H1 (cell line): ENCODE measurements at places on chromosomes 3 and 15. TPM values are rescaled to one million over a fixed set of nuclear protein-coding genes. Genes with fewer than 3 reads are reported as not detected.
A peak's percentile ranks its signal among the peaks of the same experiment; 100 is the strongest.

The GMPS gene
- total RNA-seq, result 161 and 175 TPM in 2 replicates

The KLHL40 gene
- total RNA-seq, result not detected in 2 replicates

The TP63 gene
- total RNA-seq, result 0.06 TPM in 1 of 2 replicates, not detected in the other

The SI gene
- not detected in 2 replicates for total RNA-seq

- no peaks in the 10 kb centered on the region for H3K4me1 ChIP-seq
- DNase-seq, result no peak
- no peaks in the 10 kb centered on the region for H3K36me3 ChIP-seq
- H3K4me3 ChIP-seq, result no peak overlapping the region
- H3K27me3 ChIP-seq, result no peaks in the 10 kb centered on the region
- H3K27ac ChIP-seq, result no peak overlapping the region
These were observed 44.4 kb upstream of the GALNT15 start for GRCh38 chr3:16130066-16130465.

- no peaks in the 10 kb centered on the region for H3K27me3 ChIP-seq
- H3K4me1 ChIP-seq, result no peaks in the 10 kb centered on the region
- DNase-seq, result no peak
- H3K4me3 ChIP-seq, result no peak overlapping the region
- peaks cover 11% of the 10 kb centered on the region; the same call in 1 of the 2 replicates for H3K36me3 ChIP-seq
These were observed 283.8 kb downstream of the BBX start for GRCh38 chr3:107806536-107806935.

- no peaks in the 10 kb centered on the region for H3K27me3 ChIP-seq
- no peaks in the 10 kb centered on the region for H3K36me3 ChIP-seq
These were observed 11.3 kb upstream of the C3orf52 start for GRCh38 chr3:112074616-112075497.

GRCh38 chr15:57892181-57892580 is 173.3 kb downstream of the ALDH1A2 start:
- no peak overlapping the region for H3K27ac ChIP-seq
- H3K4me1 ChIP-seq, result no peaks in the 10 kb centered on the region
- H3K4me3 ChIP-seq, result no peak overlapping the region

DNA sequence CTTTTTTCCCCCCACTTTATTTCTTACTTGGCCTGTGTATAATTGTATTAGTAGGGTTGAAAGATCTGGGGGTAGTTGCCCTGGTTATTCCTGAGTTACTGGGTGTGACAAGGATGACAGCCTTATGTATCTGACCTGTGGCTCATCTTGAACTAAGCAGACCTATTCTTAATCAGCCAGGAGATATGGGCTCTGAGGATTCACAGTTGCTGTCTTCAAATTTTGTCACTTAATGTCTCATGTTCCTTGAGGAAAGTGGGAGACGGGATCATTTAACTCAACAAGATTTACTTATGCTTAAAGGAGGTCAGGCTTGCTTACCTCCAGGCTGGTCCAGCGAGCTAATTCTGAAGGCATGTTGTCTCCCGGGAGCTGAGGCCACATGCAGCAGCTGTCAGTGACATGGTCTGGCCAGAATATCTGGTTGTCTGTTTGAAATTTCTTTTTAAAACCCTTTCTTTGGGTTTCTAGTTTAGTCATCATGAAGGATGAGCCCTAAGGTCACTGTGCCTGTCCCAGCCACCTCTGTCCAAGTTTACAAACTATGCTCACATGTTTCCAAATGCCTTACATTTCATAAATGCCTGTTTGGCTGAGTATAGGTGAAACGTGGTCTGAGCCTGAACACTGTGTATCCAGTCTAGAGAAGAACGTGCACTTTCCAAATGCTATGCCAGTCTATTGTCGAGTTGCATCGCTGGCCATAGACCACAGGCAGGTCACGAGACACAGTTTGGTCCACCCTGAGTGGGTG is 26.8 kb downstream of the LRTM1 start:
- DNase-seq, result no peak
- no peak overlapping the region for H3K4me3 ChIP-seq
- H3K27ac ChIP-seq, result no peak overlapping the region

- no peak overlapping the region for H3K4me3 ChIP-seq
- no peaks in the 10 kb centered on the region for H3K36me3 ChIP-seq
- no peaks in the 10 kb centered on the region for H3K27me3 ChIP-seq
- H3K4me1 ChIP-seq, result no peaks in the 10 kb centered on the region
These were observed 91.1 kb upstream of the TNIK start for GRCh38 chr3:171551296-171551695.

DNA sequence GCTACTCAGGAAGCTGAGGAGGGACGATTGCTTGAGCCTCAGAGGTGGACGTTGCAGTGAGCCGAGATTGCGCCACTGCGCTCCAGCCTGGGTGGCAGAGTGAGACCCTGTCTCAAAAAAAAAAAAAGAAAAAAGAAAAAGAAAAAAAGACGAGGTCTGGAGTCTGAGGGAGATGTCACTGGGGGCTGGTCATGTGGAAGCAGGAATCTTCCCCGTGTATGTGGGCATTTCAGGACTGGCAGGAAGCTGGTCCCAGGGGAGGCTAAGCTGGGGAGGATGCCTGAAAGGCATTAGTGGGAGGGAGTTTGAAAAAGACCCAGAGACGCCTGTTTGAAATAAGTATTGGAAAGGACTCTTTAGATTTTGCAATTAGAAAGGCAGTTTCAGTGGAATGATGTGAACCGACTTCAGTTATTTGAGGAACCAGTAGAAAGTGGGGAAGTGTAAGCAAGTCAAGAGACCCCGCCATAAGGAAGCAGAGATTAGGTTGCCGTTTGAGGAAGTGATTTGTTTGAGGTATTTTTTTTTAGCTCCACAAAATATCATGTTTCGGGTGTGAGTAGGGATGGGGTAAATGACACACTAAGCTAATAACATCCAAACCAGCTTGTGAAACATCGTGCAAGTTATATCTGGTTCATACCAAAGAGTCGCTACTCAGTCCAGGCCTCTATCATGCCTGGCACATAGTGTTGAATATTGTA is 55.5 kb downstream of the ST6GAL1 start:
- H3K4me1 ChIP-seq, result no peaks in the 10 kb centered on the region
- DNase-seq, result no peak
- H3K27ac ChIP-seq, result no peak overlapping the region

DNA sequence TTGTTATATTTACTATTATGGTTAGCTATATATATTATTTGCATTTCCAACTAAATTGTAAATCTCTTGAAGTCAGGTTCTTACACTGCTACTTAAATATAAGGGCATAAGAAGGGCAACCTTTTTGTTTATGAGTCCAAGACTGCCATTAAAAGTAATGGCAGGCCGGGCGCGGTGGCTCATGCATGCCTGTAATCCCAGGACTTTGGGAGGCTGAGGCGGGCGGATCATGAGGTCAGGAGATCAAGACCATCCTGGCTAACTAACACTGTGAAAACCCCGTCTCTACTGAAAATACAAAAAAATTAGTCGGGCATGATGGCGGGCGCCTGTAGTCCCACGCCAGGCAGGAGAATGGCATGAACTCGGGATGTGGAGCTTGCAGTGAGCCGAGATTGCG is 2.9 kb upstream of the P2RY1 start:
- H3K27ac ChIP-seq, result no peak overlapping the region
- no peak overlapping the region for H3K4me3 ChIP-seq
- H3K4me1 ChIP-seq, result peaks cover 4% of the 10 kb centered on the region; the same call in 1 of the 2 replicates
- no peak for DNase-seq

GRCh38 chr3:187130346-187131066 is 8.8 kb downstream of the RPL39L start:
- no peak overlapping the region for H3K27ac ChIP-seq
- no peak overlapping the region for H3K4me3 ChIP-seq
- 0 out of 2 replicates have a peak, but pooled peaks cover under 1% of the 10 kb centered on the region for H3K36me3 ChIP-seq
- no peak for DNase-seq
- H3K27me3 ChIP-seq, result peaks cover 2% of the 10 kb centered on the region
- no peaks in the 10 kb centered on the region for H3K4me1 ChIP-seq

DNA sequence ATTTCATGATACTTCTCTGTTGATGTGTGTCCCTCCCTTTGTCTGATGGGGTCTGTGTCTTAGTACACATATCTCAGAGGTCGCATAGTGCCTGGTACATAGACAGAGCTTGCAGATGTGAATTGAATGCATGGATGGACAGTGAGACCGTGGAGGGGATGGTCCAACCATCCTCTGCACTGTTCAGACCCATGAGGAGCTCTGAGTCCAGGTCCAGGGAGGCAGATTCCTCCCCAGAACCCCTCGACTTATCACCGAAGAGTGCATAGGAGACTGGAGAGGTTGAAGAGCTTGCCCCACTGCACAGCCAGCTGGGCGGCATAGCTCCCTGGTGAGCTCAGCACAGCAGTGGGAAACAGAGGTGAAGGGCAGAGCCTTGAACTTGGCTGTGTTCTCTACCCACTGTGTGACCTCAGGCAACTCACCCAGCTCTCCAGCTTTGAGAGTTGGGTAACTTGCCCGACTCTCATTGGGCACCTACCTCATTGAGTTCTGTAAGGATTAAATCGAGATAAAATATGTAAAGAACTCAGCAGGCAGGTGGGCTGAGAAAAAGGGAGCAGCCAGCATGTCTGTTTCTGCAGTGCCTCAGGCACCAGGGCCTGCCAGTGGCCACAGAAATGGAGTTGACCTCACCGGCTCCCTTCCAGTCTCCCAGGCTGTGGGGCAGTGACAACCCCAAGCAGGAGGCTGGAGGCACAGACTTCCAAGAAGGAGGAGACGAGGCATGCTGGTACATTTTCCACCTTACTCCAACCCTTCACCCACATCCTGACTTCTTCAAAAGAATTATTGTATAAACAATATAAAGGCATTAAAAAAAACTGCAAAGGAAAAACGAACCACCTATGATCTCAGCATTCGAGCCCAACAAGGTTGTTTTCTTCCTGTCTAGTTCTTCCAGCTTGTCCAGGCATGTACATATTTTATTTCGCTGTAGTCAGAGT is 54.1 kb upstream of the TFRC start:
- no peaks in the 10 kb centered on the region for H3K4me1 ChIP-seq
- H3K27me3 ChIP-seq, result no peaks in the 10 kb centered on the region
- H3K27ac ChIP-seq, result no peak overlapping the region
- DNase-seq, result no peak

DNA sequence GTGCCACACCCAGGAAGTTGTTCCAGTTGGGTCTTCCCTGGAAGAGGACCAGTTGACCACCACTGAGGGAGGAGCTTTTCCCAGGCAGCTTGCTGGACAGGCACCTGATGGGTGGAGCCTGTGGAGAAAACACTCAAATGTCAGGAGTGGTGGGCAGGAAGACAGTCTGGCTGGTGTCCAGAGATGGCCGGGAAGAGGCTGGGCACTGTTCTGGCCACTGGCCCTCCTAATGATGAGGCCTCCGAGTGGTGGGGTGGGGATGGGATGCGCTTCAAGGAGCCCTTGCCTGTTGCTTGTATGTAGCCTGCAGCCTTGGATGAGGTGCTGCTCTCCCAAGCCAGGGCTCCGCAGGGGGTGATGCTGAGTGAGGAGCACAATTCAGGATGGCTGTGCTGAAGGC is 12.3 kb downstream of the PLEKHO2 start:
- no peaks in the 10 kb centered on the region for H3K27me3 ChIP-seq
- no peak overlapping the region; the same call in 1 of the 2 replicates for H3K27ac ChIP-seq
- H3K36me3 ChIP-seq, result peaks cover 26% of the 10 kb centered on the region
- H3K4me3 ChIP-seq, result no peak overlapping the region

DNA sequence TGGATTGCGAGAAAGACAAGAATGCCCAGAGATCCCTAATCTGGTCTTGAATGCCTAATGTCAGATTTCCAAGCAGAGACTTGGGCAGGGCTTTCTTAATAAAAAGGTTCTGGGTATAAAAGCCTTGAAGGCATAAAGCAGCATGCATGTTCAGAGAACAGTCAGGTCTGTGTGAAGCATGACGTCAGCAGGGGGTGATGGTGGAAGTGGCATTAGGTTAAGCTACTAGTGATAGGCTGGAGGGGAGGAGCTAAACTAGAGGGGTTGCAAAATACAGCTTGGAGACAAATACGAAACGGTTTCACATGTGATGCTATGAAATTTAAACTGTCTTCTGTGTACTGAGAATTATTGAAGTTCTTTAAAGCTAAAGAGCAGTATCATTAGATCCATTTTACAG is 125.6 kb downstream of the VPS8 start:
- peaks cover 2% of the 10 kb centered on the region; the same call in 1 of the 2 replicates for H3K4me1 ChIP-seq
- H3K27me3 ChIP-seq, result no peaks in the 10 kb centered on the region
- no peak overlapping the region for H3K27ac ChIP-seq

DNA sequence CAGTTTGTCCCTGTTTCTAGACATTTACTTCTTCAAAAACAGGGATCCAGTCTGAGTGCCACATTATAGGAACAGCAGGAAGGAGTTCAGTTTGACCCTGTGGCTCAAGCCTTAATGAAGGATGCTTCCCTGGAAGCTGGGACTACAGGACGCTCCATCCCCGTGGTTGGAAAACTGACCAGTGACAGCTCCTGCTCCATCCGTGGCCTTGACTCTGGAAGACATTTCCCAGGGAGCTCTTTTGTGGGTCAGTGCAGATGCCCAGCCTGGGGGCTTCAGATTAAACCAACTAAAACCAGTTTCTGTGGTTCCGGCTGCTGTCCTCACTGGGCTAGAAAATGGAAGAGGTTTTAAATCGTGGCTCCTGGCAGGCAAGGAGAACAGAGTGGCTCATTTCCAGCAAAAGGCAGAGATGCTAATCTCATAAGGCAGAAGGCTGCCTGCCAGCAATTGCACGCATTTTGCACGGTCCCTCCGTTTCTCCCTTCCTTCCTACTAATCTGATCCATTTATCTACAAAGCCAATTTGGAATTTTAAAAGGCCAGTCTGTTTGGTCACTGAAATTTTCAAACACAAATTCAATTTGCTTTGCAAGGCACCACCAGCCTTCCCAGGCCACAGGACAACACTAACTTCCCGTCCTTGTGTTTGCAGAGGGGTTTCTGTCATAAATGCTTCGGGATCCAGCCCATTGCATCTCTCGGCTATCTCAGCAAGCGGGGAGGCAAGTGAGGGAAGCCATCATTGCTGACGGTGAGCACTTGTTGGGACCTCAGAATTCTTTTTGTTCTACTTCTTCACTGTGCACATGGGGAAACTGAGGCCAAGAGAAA is 6.2 kb upstream of the SSUH2 start:
- DNase-seq, result no peak
- no peaks in the 10 kb centered on the region for H3K27me3 ChIP-seq
- no peaks in the 10 kb centered on the region for H3K4me1 ChIP-seq
- H3K27ac ChIP-seq, result no peak overlapping the region

- H3K36me3 ChIP-seq, result peaks cover 10% of the 10 kb centered on the region
- H3K4me1 ChIP-seq, result peaks cover 7% of the 10 kb centered on the region
- no peaks in the 10 kb centered on the region for H3K27me3 ChIP-seq
- H3K4me3 ChIP-seq, result peak overlapping the region; percentile 100
These were observed 583 bp upstream of the RBSN start for GRCh38 chr3:15099364-15100098.

DNA sequence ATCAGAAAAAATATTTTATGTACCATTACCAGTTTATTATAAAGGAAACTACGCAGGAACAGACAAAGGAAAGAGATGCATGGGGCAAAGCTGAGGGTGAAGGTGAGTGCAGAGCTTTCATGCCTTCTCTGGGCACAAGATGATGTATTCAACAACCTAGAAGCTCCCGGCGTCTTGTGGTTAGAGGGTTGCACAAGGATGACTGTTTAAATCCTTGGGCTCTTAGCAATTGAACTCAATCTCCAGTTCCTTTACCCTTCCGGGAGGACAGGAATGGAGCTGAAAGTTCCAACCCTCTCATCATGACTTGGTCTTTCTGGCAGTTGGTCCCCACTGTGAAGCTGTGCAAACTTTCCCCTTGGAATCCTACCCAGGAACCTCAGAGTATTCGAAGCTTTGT is 542.0 kb downstream of the EPHA3 start:
- H3K36me3 ChIP-seq, result no peaks in the 10 kb centered on the region
- no peaks in the 10 kb centered on the region for H3K4me1 ChIP-seq
- no peak overlapping the region for H3K27ac ChIP-seq
- no peaks in the 10 kb centered on the region for H3K27me3 ChIP-seq
